D341Med (cell line): ENCODE measurements at places on chromosomes 1 and 21.

DNA sequence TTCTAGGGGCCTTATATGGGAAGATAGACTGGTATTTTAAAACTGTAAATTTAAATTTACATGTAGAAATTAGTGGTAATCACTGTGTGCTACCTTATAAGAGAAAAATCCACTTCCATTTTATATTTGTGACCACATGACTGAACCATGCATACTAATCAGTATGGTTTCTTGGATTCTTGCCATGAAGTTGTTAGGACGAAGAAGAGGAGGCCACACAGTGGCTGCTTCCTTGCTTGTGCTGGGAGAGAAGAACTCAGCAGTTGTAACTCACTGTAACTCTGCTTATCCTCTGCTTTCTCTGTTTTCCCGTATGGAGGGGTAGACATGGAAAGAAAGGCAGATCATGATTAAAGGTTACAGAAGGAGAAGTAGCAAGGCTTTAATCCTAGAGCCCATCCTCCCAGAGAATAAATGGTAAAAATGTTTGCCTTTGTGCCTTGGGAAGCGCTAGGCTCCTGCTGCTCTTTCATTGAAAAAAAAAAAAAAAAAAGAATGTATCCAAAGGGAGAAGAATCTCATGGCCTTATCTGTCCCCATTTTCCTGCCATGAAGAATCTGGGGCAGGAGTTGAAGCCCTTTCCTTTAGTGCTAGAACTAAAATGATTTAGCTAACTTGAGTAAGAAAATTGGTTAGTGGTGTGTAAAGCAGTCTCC is 32.4 kb downstream of the KCTD3 start:
- no peak for DNase-seq

DNA sequence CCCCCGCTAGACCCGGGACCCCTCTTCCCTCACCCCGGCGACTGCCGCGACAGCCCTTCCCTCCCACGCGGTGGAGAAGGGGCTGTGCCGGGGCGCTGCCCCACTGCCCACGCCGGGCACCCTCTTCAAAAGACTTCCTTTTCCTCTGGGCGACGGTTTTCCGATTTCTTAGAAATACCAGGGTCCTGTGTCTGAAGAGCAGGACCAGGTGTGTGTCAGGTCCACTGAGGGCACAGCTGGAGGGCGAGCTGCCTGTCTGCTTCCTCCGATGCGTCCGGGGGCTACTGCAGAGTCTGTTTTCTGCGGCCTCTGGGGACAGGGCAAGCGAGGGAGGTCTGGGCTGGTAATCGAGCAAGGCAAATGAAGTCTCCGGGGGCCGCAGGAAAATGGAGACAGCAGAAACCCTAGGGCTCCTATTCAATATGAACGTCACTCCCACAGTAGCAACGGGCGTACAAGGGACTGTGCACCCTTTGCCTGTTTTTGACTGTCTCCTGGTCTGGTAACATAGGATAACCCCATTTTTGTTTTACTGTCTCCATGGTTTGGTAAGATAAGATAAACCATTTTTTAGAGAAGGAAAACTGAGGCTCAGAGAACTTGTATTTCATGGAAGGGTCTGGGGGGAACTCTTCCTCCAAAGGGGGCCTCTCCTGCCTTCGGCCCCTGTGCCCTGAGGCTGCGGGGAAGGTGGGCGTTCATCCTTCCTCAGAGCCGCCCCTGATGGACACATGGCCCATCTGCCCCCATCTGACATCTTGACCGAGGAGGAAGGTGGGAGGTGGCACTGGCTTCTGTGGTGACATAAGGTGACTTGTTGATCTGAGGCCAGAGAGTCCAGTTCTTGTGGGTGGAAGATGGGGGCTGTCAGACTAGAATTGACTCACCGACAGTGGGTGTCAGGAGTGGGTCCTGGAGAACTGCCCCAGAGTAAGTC is 970 bp downstream of the TNFRSF1B start:
- DNase-seq, result no peak

- no peak for DNase-seq
Measured at GRCh38 chr1:12179111-12179519, 12.3 kb downstream of the TNFRSF1B start.

DNA sequence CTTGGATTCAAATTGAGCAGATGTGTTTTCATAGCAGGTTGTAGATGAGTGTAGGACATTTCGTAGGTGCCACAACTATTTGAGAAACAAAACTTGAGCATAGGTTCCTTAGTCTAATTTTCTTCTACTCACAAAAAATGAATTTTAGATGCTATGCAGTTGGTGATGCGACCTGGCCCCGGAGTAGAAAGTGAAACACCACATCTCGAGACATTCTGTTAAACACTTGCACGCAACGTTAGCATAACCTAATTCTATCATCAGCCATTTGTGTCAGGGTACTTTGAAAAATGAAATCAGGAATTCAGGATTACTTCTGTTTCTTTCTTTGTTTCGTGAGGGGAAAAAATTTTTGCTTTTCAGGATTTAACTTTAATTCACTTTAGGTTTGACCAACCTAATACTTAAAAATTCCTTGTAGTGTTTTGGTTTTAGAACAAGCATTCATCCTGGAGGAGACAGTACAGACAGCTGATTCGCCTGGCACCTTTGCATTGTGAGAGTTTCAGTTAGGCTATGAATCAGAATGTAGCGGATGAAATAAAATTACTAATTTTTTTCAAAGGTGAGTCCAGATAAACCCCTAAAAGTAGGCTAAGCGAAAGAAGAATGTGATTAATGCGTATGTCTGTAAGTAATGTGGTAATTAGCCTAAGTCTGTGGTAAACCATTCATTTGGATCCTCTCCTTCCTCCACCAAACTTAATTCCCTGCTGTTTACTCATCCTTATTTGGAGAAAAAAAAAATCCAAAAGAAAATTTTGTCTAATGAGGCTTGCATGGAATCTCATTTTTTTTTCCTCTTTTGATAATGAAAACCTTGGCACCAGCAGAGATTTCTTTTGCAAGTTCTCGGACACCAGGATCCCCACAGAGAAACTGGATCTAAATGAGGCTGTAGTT is 44.9 kb downstream of the MAP3K21 start:
- DNase-seq, result no peak

DNA sequence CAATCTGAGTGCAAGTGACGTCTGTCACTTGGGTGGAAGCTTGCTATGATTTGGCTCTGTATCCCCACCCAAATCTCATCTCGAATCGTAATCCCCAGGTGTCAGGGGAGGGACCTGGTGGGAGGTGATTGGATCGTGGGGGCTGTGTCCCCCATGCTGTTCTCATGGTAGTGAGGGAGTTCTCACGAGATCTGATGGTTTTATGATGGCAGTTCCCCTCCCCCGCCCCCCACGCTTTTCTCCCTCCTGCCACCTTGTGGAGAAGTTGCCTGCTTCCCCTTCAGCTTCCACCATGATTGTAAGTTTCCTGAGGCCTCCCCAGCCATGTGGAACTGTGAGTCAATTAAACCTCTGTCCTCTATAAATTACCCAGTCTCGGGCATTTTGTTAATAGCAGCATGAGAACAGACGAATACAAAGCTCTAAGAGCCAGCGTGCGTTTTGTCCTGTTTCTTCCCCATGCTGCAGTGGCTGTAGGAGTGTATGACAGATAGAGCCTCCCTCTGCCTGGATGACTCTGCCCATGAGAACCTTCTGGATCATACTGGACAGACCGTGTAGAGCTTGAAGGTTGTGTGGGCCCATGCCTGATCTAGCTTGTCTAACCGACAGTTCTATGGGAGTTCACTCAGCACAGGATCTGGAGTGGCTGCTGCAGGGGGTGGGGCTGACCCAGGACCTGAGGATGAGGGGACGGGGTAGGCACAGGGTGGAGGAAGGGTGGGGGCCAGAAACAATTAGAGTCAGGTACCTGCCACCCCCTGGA is 139.7 kb upstream of the ERRFI1 start:
- no peak for DNase-seq

DNA sequence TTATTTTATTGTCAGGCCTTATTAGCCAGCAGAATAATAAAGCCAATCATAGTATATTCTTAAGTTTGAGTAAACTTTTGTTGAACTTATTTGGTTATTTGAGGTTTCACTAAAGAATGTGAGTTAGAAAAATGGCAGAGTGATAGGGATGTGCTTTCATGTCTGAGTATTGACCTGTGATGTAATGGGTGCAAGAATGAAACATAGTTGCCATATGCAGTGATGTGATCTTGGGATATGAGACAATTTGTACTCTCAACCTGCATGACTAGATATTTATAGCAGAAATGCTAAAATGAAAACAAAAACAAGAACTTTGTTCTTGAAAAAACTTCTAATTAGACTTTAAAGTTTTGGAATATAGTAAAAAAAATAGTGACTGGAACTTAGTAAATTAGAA is 97.9 kb downstream of the DISP1 start:
- DNase-seq, result no peak

- no peak for DNase-seq
Measured at GRCh38 chr1:151372058-151372934, at the start of gene SELENBP1. Gene SELENBP1 (minus strand): TSS chr1:151372705. CDS start chr1:151372641, 64 bp downstream.

DNA sequence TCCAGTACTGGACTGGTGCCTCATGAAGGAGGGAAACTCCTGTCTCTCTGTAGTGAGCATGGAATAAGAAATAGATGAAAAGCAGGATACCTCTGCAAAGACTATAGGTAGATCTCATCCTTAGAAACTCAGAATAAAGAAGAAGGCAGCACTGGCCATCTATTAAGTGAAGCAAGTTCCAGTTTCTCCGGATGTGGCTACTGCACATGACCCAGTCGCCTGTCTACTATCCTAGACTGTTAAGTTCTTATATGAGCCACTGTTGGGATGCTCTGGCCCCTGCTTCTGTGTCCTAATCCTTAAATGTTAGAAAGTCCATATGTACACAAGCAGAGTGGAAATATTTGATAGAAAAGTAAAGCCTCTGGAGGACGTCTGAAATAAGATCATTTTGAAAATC is 2.2 kb downstream of the FASLG start:
- no peak for DNase-seq

DNA sequence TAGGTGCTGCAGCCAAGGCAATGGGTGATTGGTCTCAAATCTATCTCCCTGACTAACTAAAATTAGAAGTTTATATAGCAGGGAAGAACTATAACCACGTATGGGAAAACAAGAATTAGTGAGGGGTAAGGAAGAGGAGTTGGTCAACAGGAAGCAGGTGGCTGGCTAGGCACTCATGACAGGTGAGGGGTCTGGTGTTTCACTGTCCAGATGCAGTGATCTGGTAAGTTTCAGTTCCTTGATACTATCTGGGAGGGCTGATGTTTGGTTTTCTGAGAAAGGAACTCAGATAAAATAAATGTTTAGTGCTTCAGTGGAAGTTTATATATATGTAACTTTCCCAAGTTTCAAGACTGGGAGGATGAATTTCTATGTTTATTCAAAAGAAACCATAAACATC is 11.6 kb upstream of the POU2F1 start:
- DNase-seq, result no peak

- DNase-seq, result no peak
Measured at GRCh38 chr1:224338150-224338838, 8.3 kb upstream of the NVL start.

GRCh38 chr1:161676958-161677689 is 14.2 kb downstream of the FCGR2B start:
- DNase-seq, result no peak

- DNase-seq, result peak; percentile 50
Measured at GRCh38 chr1:224700918-224701531, 84.9 kb downstream of the CNIH3 start.
